H9 (cell line): ENCODE measurements at places on chromosomes 12 and 14.

DNA sequence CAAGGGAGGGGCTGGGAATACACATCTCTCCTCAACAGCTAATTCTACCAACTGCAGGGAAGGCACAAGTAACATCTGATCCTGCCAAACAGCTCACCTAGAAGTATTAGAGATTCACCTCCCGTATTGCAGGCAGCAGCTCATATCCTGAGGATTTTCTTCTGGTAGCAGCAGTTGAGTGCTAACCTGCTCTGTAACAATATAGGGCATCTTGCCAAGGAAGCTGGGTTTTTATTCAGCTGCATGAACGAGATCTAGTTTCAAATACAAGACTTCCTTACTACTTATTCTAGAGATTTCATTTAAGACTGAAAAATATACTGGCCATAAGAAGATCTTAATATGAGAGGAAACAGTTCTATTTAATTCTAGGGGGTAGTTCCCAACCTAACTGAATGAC lies 261.4 kb upstream of the USP15 start:
- no peak for DNase-seq

GRCh38 chr12:78712834-78713481 lies 151.6 kb upstream of the SYT1 start:
- DNase-seq, result peak; percentile 40

GRCh38 chr14:67571275-67571990 lies 28.6 kb downstream of the PIGH start:
- peak; percentile 72 for DNase-seq

DNA sequence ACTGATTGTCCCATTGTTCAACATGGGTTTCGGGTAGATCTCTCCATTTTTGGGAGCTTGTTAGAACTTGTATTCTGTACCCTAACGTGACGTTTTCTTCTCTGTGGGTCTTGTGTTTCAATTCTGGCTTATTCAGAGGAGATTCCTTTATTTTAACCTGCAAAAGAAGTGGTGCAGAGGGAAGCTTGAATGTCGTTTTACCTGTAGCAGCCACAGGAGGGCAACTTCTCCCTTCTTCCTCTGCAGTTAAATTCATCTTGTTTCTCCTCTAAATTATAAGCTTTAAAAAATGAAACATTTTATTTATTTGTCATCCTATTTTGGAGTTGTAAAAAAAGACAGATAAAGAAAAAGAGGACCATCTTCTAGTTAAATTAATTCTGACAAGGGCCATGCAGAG lies 13.7 kb upstream of the CLEC4D start:
- no peak for DNase-seq

DNA sequence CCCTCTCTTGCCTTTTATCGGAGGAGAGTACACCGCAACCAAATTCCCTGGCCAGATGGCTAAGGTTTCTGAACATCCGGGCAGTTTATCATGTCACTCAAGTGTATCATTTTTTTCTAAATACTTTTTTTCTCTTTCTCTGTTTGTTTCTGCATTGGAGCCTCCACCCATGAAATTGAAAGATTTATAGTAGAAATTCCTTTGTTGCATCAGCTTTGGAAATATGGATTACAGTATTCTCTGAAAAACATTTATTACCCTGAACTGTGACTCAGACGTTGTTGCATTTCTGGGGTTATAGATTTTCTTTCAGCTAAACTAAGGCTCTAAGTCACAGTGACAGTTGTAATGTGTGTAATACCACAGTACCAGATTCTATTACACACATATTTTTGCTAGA lies 187.0 kb downstream of the SPTSSA start:
- DNase-seq, result no peak

DNA sequence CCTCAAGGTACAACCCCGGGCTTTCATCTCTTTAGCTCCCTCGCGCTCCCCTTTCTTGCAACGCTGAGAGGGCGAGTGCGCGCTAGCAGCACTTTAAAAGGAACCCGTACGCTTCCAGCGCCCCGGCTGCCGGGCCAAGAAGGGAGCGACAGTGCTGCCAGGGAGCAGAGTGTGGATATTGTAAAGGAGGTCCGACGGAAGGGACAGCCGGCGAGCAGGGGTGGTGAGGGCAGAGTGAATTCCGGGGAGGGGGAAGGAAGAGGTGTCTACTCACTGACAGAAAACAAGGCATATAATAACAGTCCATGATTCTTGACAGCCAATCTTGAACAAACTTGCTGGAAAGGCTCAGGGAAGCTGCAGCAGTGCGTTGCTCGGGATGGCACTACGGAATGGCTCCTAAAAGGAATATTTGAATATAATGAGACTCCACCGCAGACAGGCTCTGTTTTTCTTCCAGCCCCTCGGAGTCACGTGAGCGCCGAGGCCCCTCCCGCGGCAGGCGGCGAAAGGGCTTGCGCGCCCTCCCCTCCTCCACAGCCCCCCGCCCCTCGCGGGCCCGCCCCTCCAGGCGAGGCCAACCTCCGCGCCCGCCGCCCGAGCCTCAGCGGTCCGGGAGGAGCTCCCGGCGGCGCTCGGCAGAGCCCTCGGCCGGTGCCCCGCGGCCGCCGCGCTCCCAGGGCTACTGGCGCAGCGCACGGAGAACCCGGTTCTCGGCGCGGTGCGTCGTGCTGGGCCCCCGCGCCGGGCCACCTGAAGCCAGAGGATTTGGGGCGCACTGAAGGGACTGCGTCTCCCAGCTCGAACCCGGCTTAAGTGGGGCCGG lies 3.4 kb downstream of the BMP4 start:
- DNase-seq, result peak; percentile 86

DNA sequence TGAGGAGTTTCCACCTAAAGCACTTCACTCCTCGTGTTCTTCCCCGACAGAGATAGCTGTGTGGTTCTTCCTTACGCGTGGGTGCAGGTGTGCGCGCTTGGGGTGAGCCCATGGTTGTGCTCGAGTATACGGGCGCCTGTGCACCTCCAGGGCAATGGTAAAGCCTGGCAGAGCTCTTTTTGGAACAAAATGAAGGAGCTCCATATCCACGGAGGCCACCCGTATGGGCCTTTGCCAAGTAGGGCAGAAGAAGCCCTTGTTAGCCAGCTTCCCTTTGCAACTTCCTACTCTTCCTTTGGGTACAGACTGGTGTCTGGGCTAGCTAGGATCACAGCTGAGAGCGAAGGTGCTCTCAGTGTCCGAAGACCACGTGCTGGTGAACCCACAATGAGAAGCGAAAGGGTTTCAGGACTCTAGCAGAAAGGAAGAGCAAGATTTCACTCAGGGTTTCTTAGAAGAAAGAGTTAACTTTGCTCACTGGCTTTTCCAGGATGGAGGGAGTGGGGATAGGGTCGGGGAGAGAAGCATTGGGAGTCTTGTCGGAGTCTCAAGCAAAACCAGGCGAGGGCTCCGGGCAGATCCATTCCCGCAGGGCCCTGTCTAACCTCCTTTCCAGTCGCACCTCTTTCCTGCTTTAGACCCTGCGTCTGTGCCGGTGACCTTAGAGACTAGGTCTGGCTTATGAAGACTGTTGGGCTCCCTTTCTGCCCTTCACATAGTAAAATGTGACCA lies 960 bp upstream of the LRFN5 start:
- DNase-seq, result peak; percentile 78

- no peak for DNase-seq
Observed at GRCh38 chr14:99043267-99043615, 228.8 kb downstream of the BCL11B start.

DNA sequence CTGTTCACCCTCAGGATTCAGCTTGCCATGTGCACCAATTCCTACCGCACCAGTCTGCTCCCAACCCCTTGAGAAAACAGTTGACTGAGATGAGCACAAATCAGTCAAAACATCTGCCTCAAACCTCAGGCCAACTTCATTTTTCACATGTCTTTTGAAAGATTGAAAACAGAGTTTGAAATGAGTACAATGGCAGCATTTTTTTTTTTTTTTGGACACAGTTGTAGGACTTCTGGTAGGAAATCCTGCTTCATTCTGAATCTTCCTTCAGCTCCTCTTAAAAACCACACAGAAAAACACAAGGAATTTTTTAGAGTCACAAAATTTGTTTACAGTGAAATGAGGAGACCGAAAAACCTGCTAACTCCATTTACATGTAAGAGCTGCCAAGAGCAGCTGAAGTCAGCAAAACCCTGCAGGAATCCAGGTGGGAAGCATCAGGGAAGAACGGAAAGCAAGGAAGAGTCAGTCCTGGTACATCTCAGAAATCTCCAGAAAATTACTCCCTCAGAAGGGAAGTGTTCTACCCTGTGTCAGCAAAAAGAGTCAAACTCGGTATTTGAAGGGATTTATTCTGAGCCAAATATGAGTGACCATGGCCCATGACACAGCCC lies 100.3 kb upstream of the TMTC1 start:
- no peak for DNase-seq

GRCh38 chr12:130488358-130488710 lies 150.6 kb downstream of the PIWIL1 start:
- DNase-seq, result no peak

DNA sequence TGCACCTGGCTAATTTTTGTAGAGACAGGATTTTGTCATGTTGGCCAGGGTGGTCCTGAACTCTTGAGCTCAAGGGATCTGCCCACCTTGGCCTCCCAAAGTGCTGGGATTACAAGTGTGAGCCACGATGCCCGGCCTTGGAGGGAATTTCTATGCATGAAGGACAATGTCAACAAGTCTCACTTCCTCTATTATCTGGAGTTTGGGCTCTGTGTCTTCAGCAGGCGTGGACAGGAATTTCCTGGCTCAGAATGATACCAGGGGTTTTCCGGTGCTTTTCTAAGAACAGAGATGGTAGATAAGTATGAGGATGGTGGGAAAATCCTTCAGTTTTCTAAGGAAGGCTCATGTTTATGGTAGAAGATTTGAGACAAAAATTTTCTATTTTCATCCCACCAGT lies 75.0 kb upstream of the CCDC60 start:
- no peak for DNase-seq

DNA sequence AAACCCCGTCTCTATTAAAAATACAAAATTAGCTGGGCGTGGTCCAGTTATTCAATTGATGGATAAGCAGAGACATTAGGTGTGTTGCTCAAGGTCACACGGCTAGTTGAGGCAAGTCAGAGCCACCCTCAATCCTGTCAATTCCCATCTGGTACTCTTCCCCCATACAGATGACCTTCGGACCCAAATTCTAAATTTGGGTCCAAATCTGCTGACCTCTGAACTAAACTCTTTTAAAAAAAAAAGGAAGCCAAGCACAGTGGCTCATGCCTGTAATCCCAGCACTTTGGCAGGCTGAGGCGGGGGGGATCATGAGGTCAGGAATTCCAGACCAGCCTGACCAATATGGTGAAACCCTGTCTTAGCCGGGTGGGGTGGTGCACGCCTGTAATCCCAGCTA lies 23.9 kb downstream of the GCN1 start:
- no peak for DNase-seq

DNA sequence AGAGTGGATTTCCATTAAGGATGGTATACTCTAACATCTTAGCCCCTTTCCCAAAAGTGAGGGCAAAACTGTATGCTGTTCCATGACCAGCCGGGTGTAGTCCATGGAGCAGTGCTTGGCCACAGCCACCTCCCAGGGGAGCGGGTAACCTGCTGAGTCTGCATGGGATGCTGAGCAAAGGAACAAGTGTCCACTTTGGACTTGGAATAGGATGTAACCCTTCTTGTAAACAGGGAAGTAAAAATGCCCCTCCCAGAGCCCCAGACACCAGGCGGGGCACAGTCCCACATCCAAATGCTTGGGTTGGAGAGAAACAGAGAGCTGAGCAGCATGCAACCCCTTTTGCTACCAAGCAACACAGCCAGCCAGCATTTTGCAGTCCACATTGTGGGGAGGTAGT lies 65.6 kb downstream of the ACTN1 start:
- DNase-seq, result no peak

GRCh38 chr14:79740066-79740601 lies 471.2 kb downstream of the DIO2 start:
- no peak for DNase-seq

DNA sequence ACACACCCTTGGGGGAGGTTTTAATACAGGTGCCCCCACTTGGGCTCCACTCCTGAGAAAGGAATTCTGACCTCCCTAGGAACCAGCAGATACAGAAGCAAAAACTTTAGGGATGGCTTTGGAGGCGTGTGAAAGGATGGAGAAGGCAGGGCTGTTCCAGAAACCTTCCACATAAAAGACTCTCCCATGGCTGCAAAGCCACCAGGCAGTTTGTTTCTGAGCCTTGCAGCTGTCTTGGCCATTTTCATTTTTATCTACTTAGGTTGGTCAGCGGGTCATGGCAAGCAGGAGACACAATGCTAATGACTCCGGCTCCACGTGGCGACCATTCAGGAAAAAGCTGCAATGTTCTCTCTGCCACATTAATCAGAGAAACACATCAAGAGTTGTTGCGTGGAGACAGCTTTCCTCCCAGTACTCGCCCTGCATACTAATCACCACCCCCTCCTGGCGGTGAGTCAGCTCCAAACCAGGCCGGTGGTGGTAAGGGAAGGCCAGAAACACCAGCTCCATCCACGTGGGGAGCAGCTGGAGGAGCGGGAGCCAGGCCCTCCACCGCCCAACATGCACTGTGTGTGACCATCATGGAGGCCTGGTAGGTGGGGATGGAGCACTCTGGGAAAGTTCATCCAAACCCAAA lies 30.9 kb upstream of the IRF2BPL start:
- DNase-seq, result peak; percentile 86

- no peak for DNase-seq
Observed at GRCh38 chr12:93198086-93198485, 179.6 kb upstream of the NUDT4 start.

GRCh38 chr12:77606348-77606747 lies 224.3 kb upstream of the NAV3 start:
- no peak for DNase-seq

DNA sequence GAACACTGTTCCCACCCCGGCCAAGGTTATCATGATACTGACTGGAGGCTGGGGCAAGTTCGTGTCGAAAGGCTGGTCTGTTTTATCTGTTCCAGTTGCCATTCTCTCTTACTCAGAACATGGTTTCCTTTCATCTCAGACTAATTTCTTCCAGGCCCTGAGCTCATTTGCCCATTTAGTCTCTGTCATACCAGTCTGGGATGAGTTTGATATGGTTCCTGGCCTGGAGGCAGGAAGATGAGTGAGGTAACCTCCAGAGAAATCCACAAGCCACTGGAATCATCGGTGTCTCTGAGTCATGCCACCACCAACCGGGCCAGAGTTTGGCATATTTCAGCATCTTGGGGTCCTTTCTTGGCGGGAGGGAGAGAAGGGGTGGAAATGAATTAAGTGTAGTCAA lies 114.7 kb downstream of the NTF3 start:
- DNase-seq, result no peak

DNA sequence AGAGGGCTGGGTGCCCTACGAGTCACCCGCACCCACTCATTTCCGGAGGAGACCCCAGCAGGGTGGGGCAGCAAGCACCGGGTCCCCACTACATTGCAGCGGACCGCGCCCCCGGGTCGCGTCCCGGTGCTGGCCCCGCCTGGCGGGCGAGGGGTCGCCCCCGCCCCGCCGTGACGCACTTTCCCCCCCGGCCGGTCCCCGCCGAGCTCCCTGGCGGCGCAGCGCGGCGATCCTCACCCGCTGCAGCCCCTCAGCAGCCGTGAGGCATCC lies 106.1 kb downstream of the PRICKLE1 start:
- DNase-seq, result no peak

DNA sequence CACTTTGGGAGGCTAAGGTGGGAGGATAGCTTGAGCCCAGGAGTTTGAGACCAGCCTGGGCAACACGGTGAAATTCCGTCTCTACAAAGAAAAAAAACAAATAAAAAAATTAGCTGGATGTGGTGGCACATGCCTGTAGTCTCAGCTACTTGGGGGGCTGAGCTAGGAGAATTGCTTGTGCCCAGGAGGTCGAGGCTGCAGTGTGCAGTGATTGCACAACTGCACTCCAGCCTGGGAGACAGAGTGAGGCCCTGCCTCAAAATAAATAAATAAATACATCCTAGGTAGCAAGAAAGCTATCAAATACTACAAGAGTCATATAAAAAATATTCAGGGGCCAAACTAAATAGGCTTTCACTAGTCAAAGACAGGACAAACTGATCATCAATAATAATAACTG lies 6.2 kb downstream of the KLHL28 start:
- DNase-seq, result no peak
